Left ventricle myocardium inferior (tissue), 1 donor: ENCODE measurements at places on chromosomes 12 and 14. TPM values are rescaled to one million over a fixed set of nuclear protein-coding genes. Genes with fewer than 3 reads are reported as not detected.

DNA sequence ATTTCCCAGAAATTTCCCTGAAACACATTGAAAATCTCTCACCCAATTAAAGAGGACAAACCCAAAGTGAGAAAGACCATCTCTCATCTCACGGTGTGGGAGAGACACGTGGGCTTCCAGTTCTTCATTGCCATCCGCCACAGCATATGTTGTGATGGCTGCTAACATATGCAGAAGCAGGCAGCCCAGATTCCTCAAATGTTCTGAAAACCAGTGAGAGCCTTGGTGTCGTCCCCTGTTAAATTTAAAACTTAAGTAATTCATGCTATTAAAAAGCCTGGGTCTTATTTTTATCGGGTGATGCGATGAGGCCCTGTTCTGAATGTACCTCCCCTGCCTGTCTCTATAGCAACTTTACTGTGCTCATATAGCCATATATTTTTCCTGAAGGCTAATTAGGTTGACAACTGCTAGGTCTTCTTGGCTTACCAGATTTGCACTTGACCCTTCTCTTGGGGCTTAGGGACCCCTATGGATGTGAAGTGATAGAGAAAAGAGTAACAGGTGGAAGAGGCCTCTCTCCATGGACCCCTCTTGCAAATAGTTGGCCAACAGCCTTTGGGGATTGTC is 2.8 kb upstream of the FGF6 start:
- DNase-seq: no peak

DNA sequence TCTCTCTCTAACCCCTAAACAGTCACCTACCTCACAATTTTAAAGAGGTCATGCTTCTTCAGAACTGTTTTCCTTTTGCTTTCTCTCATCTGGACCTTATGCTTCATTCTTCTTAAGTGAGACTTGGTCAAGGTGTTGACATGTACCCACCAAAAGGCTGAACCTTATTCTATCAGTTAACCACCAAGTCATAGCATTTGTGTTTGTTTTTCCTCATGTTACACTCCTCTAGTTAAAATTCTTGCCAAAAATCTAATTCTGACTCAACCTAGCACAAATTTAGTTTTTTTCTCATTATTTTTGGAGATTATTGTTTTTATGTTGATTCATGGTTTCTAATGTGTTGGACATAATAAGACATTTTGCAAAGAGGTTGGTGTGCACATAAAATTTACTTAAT is 578.6 kb downstream of the SLC16A7 start:
- DNase-seq: no peak

Gene RNASE2
- 1.3 TPM for total RNA-seq

Gene EFS
- total RNA-seq: 3.6 TPM

GRCh38 chr14:64830961-64831360 is 48.7 kb downstream of the SPTB start:
- no peak for DNase-seq
